RPMI7951 (cell line): ENCODE measurements at places on chromosomes 4 and X.

DNA sequence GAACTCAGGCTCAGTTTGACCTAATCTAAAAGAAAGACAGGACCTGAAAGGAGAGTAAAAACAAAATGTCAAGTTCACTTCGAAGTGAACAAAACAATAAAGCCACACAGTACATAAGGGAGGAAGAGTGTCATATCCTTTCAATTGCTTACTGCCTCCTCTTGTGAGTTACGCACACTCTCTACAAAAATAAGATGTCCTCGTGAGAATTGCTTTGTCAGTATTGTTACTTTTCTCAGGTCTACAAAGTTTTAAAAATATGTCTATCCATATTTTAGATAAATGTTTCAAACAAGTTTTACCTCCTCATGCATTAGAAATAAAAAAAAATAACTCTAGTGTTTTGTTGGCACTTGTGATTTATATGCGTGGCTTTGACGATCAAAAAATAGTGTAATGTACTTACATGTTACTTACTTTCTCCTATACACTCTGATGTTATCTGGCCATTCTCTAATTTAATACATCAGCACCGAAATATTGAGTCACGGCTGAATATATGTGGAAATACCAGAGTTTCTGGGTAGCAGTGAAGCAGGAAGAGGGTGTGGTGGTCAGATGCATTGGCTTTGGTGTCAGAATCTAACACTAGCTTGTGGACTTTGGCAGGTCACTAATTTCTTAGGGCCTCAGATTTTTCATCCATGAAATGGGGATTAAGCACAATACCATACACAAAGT lies 8.1 kb upstream of the MRPL1 start:
- DNase-seq, result no peak

- DNase-seq, result no peak
Measured at GRCh38 chr4:87316961-87317360, 5.7 kb downstream of the HSD17B13 start.

DNA sequence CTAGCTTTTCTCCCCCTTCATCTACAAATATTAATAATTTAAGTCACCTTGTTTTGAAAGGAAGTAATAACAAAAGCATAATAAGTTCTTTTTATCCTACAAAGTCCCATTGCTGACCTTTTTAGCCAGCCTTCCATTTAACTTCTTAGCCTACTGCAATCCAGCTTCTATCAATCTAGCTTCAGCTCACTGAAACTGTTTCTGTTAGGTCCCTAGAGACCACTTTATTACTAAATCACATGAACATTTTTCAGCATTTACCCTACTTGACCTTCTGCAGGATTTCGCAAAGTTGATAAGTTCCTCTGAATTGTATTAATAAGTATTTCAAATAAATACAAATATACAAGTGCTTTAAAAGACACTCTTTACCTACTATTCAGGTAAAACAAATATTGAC lies 186.5 kb downstream of the ANTXR2 start:
- no peak for DNase-seq

DNA sequence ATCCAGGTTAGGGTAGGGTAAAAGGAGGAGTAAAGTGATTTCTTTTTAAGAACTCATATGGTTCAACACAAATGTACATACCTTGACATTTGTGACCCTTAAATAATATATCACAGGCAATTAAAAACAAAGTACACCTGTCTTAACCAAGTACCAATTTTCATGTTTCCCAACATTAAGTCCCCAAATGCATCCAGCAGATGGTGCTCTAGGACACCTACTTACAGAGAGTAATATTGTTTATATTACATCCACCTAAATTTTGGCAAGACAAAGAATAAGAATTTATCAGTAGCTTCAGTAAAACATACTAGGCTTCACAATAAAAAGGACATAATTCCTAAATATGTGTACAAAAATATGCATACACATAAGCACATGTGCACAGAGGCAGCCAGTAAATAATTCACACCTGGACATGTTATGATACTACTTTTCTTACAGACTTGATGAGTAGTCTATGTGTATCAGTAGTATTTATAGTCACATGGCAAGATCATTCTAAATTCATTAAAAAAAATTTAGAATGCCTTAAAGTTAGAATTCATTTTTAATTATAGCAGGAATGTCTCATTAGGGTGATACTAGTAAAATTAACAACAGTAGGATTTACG lies 219.7 kb downstream of the DCLK2 start:
- DNase-seq, result peak; percentile 36

DNA sequence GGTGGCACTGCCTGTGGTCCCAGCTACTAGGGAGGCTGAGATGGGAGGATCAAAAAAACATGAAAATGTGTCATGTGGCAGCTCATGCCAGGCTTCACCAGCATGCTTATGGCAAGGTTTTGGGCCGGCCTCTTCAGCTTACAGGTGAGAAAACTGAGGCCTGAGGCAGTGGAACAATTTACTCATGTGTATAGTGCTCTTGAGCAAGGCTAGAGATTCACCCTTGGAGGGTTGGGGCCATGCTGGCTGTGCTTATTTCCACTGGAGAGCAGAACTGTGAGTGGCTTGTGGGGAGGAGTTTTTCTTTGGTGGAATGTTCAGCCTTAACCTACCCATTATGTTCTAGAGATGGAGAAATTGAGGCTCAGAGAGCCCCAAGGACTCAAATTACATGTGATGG lies 31.8 kb downstream of the NSD2 start:
- no peak for DNase-seq

DNA sequence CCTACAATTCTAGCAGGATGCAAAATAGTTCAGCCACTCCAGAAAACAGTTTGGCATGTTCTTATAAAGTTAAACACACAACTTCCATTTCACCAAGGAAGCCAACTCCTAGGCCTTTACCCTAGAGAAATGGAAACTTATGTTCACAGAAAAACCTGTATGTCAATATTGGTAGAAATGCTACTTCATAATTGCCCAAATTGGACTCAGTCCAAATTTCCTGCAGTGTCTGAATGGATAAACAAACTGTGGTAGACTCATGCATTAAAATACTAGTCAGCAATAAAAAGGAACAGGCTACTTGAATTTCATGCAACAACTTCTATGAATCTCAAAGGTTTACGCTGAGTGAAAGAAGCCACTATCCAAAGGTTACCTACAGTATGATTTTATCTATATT lies 1738.8 kb upstream of the IGFBP7 start:
- no peak for DNase-seq

GRCh38 chr4:75512386-75513211 lies 1.6 kb downstream of the RCHY1 start:
- peak; percentile 77 for DNase-seq

GRCh38 chr4:31069151-31069550 lies 349.0 kb downstream of the PCDH7 start:
- no peak for DNase-seq

GRCh38 chr4:72924814-72925213 lies 144.7 kb downstream of the COX18 start:
- DNase-seq, result no peak

DNA sequence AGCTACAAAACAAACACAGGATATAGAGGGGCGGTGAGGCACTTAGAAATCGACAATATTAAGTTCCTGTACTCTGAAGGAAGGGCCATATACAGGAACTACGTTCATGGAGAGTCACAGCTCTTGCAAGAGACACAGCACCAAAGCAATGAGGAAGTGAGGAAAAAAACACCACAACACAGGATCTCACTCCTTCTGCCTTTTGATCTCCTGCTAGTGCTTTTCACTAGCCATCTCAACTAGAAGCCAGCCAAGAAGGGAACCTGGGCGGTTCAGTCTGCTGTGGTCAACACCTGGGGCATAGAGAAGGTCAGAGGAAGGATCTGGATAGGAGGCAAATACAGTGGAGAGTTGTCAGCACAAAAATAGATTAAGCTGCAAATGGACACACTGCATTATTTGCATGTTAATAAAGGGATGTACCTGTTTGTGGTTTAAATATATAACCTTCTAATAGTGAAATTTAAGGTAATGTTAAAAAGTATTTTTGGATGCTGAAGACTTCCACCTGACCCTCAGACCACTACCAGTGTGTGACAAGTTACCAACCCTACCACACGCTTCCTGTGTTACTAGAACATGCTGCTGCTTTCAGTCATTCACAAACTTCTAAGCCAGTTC lies 104.6 kb downstream of the DTHD1 start:
- DNase-seq, result no peak

DNA sequence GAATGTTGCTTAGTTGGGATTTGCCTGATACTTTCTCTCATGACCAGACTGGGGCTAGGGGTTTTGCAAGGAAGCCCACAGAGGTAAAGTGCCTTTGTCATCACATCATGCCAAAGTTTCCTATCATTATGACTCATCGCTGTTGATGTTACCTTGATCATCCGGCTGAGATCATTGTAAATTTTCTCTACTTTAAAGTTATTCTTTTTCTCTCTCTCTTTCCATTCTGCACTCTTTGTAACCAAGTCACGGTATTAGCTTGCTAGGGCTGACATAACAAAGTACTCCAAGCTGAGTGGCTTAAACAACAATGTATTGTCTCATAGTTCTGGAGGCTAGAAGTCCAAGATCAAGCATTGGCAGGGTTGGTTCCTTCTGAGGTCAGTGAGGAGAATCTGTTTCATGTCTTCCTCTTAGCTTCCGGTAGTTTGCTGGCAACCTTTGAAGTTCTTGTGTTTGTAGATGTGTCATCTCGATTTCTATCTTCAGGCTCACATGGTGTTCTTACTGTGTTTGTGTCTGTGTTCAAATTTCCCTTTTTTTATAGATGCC lies 113.0 kb downstream of the DTHD1 start:
- DNase-seq, result no peak

DNA sequence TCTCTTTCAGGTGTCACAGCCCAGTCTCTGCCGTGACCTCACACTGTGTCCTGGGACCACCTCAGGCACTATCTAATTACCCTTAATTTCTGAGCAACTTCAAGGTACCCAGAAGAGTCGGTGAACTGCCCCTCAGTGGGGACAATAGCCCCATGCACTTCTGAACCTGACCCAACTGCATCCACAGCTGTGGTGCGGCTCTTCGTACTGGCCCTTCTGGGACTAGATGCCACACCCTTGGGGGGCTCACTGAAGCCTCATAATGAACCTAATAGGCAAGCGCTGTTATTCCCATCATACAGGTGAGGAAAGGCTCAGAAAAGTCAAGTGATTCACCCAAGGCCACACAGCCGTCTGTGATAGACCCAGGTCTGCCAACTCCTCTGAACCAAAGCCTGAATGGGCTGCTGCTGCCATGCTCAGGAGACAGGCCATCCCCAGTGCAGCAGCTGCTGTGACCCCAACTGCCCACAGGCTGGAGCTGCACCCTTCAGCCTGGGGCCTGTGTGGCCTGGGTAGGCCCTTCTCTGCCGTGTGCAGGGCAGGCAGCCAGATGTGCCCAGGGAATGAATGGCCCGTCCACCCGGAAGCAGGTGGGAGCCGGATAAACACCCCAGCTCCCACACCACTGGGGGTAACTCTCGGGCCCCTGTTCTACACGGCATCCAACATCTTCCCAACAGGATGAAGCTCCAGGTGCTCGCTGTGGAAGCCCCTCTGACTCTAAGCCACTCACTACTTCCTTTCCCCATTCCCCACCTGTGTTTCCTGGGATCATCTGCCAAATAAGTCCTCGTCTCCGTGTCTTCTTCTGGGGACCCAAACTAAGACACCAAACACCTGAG lies 35.9 kb downstream of the HMX1 start:
- no peak for DNase-seq

DNA sequence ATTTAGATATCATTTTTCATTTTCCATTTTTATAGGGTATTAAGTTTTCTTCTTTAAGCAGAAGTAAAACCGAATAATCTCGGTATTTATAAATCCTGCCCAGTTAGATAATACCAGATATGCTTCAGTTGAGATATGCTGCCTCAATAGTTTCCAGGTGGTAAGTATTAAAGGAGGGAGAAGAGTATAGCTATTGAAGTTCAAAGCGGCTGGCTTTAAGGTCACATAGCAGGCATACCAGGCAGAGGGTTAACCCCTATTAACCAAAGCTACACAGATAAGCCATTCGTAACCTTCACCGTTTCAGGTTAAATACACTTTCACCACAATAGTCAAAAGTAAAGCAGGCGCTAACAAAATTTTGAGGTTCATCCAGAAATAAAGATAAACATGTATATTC lies 54.2 kb downstream of the EDNRA start:
- no peak for DNase-seq

DNA sequence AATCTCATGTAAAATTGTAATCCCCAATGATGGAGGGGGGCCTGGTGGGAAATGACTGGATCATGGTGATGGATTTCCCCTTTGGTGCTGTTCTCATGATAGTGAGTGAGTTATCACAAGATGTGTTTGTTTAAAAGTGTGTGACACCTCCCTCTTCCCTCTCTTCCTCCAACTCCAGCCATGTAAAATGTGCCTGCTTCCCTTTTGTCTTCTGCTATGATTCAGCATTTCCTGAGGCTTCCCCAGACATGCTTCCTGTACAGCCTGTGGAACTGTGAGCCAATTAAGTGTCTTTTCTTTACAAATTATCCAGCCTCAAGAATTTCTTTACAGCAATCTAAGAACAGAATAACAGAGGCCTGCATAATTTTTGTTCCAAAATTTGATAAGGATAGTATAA lies 85.2 kb downstream of the ANAPC10 start:
- peak; percentile 53 for DNase-seq

DNA sequence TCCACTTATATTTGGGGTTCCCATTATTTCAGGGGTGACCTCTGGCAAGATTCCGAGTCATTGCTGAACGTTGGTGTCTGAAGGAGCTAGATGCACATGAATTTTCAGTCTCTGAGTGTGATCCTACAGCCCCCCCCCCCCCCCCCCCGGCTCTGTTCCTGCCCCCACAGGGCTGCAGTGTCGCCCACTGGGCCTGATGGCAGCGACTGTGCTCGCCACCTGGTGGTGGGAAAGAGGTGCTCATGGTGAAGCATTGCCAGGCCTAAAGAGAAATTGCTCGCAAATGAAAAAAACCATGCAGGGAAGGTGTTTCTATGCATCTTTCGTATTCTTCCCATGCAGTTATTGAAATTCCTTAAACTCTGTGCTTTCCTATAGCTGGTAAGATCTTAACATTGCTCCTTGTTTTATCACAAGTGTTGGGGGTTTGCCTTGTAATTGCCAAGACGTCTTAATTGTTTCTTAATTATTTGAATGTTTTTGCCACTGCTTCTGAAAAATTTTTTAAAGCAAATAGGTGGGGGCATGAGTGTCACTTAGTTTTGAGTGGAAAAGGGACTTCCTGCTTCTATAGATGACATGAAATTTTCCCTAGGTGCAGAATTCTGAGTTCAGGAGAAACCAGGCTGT lies 63.2 kb downstream of the CLDN22 start:
- peak; percentile 52 for DNase-seq

GRCh38 chr4:26252349-26253025 lies 68.3 kb upstream of the RBPJ start:
- DNase-seq, result peak; percentile 37

- DNase-seq, result no peak
Measured at GRCh38 chrX:349196-349595, 30.6 kb upstream of the GTPBP6 start.

- DNase-seq, result peak; percentile 63
Measured at GRCh38 chrX:149074398-149074797, 430.7 kb downstream of the IDS start.
